NCI-H460 (cell line): ENCODE measurements at places on chromosomes 16 and 17. TPM values are rescaled to one million over a fixed set of nuclear protein-coding genes. Genes with fewer than 3 reads are reported as not detected.
A peak's percentile ranks its signal among the peaks of the same experiment; 100 is the strongest.

DNA sequence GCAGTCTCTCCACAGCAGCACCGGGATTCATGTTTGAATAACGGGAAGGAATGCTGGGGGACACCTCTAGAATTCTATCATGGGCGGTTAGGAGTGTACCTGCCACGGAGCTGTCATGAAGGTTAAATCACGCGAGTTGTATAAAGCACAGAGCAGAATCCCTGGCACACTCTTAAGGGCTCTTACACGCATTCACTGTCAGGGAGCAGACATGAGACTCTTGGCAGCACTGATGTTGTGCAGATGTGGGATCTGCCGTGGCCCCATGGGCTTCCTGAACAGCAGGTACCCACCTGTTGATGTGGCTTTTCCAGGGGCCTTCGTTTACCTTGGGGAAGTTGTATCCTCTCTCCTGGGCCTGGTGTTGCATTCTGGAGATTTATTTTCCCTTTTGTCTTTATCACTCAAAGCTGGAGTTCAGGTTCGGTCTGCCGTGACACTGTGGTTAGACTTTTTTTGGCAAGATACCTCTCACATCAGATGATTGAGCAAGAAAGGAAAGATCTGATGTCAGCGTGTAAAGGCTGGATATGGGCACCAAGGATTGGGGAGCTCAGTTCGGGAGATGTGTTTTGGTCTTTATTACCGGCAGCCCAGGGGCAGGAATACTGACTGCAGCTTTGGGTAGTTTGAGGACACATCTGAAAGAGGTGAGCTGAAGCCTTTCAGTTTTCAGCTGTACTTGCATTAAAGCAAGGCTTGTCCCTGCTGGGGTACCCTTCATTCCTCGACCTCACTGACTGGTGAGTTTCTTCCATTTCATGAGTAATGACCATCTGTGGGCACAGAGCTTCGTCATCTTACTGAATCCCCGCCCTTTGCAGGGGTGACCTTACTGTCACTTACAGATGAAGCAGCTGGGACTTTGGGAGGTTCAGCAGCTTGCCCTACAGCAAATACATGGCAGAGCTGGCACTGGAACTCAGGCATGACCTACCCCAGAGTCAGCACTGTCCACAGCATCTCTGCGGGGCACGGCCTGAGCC lies 19.3 kb downstream of the KNOP1 start:
- DNase-seq, result no peak

The MPP3 gene
- 9.6 and 13.4 TPM in 2 replicates for total RNA-seq

The RCVRN gene
- not detected in 2 replicates for total RNA-seq

The STX4 gene
- 19.1 and 25.1 TPM in 2 replicates for total RNA-seq

GRCh38 chr17:69098625-69099024 lies 37.9 kb upstream of the ABCA9 start:
- DNase-seq, result no peak

The RAMP2 gene
- 0.63 and 0.74 TPM in 2 replicates for total RNA-seq

DNA sequence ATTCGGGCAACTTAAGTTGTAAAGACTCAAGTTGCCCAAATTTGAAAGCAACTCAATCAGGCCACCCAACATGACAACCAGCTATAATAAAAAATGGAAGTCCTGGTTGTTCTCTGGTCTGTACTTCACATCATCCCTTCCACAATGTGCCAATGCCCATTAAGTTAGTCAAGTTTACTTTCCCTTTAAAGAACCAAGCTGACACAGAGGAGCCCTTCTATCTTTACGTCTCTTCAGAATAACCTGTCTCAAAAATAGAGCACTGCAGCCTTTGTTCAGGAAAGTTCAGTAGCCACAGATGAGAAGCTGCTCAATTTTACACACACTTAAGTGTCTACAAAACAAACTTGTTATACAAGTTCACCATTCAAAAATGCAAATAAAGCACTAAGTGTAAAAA lies 75.1 kb upstream of the C17orf78 start:
- no peak for DNase-seq

GRCh38 chr17:66560691-66561090 lies 258.3 kb downstream of the PRKCA start:
- DNase-seq, result no peak

DNA sequence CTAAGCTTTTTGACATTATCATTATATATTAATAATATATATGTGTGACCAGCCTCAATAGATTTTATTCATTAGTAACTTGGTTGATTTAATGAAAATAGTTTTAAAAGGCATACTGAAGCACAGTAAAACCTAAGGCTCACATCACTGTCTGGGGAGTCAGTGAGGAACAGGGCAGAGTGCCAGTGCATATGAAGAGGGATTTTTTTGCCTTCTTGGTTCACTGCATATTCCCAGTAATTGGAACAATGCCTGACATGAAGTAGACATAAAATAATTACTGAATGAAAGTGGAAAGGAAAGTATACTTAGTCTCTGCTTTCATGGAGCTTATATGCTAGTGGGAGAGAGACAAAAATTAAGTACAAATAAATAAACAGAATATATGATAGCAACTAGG lies 81.1 kb downstream of the FTO start:
- DNase-seq, result no peak

The CHP2 gene
- total RNA-seq, result not detected in 2 replicates

- DNase-seq, result no peak
These were observed 48.9 kb upstream of the NKD1 start for GRCh38 chr16:50499254-50499653.

GRCh38 chr17:38451840-38452529 lies 23.7 kb downstream of the ARHGAP23 start:
- DNase-seq, result no peak

- DNase-seq, result no peak
These were observed 23.3 kb upstream of the RASL10B start for GRCh38 chr17:35708149-35708548.

GRCh38 chr16:62642677-62643076 lies 606.4 kb upstream of the CDH8 start:
- DNase-seq, result no peak

GRCh38 chr16:78516006-78516736 lies 416.7 kb downstream of the WWOX start:
- no peak for DNase-seq

- no peak for DNase-seq
These were observed 26.0 kb upstream of the GPT2 start for GRCh38 chr16:46858151-46858550.

DNA sequence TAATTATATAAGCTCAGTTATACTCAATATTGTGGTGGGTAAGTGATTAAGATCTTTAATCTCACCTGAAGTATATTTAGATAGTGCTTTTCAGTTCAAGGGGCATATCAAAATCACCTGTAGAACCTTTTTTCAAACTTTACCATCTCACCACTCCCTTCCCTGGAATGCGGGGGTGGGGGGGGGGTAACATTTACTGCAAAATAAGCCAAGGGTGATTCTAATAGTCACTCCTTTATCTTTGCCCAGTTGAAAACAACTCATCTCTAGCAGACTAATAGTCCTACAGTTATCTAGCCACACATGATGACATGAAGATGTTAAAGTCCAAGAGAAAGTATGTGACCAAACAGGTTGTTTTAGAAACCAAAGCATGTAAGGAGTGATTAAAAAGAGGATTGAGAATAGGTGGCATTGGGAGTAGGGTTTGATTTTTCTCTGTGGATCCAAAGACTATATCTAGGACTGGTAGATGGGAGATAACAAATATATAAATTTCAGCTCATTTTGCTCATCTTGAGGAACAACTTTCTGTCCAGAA lies 21.5 kb downstream of the LPCAT2 start:
- no peak for DNase-seq

The PLEKHH3 gene
- 18.3 and 19.4 TPM in 2 replicates for total RNA-seq

The OR3A3 gene
- total RNA-seq, result not detected in 2 replicates

GRCh38 chr17:50212121-50212843 lies 10.9 kb upstream of the COL1A1 start:
- no peak for DNase-seq

DNA sequence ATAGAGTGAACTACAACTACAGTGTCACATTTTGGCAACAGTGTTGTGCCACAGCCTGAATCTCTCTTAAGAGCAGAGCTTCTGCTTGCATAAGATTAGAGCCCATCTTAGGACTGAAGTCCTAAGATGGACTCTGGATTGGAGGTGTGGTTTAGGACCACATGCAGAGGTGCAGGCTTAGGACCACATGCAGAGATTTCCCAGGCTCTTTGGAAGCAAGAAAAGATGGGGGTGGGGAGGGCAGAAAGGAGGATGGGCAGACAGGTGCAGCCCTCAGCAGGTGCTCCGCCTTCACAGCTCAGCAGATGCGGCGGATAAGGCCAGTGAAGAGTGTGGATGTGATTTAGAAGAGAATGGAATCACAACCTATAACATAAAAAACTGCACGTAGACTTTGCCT lies 128.7 kb downstream of the TANGO6 start:
- DNase-seq, result no peak

GRCh38 chr17:48294806-48295361 lies 135.1 kb downstream of the SKAP1 start:
- DNase-seq, result no peak

The NATD1 gene
- total RNA-seq, result 2.2 TPM in 2 replicates

DNA sequence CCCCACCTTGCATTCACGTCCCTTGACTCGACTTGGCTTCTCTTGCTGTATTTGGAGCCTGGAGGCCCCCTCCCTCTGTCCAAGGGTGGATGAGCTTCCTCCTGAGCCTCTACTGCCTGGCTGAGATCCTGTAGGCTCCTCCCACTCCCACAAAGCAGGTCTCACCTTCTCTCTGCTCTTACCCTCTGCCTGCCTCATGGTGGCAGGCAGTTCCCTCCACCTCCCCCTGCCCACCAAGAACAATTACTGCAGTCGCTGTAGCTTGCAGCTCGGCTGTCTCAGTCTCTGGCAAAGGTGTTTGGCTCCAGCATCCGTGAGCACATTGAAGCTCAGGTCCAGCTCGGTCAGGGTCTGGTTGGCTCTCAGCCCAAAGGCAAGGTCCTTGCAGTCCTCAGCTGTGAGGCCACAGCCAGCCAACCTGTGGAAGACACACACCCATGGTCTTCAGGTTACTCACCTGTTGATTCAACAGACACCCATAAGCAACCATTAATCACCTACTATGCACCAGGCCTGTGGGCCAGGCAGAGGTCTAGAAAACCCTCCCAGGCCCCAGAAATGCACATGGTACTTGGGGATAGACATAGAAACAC lies 42.6 kb downstream of the NLRP1 start:
- no peak for DNase-seq

- DNase-seq, result no peak
These were observed 73.2 kb downstream of the CMIP start for GRCh38 chr16:81517629-81518438.

GRCh38 chr16:74570412-74571301 lies 36.3 kb downstream of the GLG1 start:
- no peak for DNase-seq

GRCh38 chr17:60720763-60721531 lies 43.3 kb downstream of the BCAS3 start:
- peak; percentile 56 for DNase-seq

- no peak for DNase-seq
These were observed 59.1 kb downstream of the ABCC6 start for GRCh38 chr16:16164243-16164642.

DNA sequence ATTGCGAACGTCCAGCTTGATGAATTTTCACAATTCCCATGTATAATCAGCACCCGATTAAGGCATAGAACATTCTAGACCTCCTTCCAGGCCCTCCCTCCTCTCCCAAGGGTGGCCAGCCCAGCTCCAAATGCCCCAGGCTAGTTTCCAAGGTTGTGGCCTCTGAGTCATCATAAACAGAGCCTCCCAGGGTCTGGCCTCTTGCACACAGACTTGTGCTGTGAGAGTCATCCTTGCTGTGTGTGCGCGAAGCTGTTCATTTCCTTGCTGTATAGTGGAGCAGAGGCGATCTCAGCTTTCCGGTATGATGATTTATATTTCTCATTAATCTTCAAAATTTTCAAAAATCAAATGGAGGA lies 20.5 kb upstream of the JPH3 start:
- peak; percentile 86 for DNase-seq

DNA sequence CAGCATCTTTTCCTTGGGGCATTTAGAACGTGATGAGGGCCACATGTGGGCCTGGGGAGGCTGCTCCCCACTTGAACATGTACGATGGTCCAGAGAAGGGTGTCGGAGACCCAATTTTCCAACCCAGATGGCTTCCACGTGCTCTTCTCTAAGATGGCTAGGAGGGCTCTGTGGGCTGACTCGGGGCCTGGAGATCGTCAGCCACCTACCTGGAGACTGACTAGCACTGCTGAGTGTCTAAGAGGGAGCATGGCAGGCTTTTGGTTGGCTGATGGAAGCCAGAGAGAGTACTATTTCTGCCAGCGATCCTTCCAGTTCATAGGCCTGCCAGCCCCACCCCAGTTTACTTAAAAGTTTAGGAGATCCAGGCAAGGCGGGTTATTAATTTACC lies 60.2 kb upstream of the CLEC18A start:
- DNase-seq, result no peak

GRCh38 chr17:75542728-75543336 lies 17.3 kb downstream of the LLGL2 start:
- DNase-seq, result no peak

- no peak for DNase-seq
These were observed 14.8 kb upstream of the MTMR4 start for GRCh38 chr17:58529275-58529674.

- no peak for DNase-seq
These were observed 674 bp downstream of the ZNF821 start for GRCh38 chr16:71883168-71883848.

The ACSM3 gene
- total RNA-seq, result 1.6 and 2.1 TPM in 2 replicates

DNA sequence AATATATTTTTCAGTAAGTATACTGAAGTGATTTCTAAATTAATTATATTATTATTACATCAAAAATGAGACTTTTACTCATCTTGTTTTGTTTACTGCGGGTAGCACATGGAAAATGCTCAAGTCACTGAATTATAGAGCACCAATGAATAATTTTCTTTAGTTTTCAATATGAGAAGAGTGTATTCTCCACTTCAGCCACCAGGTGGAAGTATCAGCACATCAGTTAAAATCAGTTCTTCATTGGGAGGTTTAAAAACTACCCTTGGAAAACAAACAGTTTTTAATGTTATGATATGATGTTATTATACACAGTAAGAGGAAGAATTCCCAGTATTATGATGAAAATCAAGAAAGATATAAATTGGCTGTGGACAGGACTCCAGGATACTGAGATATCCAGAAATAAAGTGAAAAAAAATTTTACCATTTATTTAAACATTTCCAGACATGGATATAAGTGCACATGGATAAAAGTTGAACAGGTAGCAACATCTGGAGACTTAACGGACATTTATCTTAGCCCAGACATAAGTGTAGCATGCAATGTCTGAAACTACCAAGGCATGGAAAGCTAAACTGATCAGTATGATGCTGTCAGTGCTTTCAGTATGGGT lies 467.3 kb downstream of the KCNJ2 start:
- DNase-seq, result peak; percentile 62

The SGCA gene
- total RNA-seq, result not detected in 2 replicates
